ENCODE measurements at places on chromosomes 7 and 10.

DNA sequence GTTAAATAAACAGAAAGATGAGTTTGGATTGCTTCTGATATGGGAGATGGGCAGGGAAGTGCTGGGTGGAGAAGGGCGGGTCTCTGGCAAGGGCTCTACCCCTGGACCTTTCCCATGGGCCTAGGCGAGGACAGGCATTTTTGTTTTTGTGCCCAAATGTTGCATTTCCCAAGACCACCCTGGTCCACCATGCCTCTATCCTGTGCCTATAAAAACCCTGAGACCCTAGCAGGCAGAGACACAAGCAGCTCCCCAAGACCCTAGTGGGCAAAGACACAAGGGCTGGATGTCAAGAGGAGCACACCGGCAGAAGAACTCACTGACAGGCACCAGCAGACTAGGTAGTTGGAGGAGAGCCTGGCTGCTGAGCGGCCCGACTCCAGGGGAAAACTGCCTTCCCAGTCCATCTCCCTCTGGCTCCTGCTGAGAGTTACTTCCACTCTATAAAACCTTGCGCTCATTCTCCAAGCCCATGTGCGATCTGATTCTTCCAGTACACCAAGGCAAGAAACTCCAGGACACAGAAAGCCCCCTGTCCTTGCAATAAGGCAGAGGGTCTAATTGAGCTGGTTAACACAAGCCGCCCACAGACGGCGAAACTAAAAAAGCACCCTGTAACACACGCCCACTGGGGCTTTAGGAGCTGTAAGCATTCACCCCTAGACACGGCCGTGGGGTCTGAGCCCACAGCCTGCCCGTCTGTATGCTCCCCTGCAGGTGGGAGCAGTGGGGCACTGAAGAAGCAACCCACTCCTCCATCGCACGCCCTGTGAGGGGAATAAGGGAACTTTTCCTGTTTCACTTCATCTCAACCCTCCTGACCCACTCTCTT lies 291.4 kb downstream of the PTPRN2 start:
- no peak for DNase-seq

- DNase-seq = no peak
Measured at GRCh38 chr7:566100-566499, 46.5 kb upstream of the PDGFA start.

DNA sequence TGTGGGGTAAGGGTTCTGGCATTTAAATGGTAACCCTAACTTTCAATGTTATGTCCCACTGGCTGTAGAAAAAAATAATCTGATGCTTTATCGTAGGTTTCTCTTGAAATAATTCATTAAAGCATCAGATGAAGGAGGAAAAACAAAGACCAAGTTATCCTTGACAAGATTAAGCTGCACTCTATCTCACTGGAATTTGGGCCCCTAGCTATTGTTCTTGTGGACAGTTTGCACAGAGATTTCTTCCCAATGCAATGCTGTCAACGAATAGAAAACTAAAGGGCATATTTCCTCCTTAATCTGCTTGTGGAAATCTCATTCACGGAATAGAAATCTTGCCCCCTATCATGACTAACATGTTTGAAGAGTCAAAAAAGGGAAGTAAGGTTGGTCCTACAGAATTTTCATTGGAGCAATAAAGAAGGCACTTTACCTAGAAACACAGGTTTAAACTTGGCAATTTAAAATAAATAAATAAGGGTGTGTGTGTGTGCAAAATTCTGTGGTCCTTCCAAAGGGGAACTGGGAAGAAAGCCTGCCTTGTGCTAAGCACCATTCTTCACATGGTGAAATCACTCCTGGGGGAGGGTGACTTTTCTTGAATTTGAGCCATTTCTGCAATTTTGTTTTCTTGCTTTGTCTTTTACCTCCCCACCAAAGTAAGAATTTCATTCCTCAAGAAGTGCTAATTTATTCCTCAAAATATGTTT lies 242.8 kb downstream of the GLI3 start:
- DNase-seq = no peak

- no peak for DNase-seq
Measured at GRCh38 chr10:119270762-119271366, 63.5 kb downstream of the GRK5 start.

DNA sequence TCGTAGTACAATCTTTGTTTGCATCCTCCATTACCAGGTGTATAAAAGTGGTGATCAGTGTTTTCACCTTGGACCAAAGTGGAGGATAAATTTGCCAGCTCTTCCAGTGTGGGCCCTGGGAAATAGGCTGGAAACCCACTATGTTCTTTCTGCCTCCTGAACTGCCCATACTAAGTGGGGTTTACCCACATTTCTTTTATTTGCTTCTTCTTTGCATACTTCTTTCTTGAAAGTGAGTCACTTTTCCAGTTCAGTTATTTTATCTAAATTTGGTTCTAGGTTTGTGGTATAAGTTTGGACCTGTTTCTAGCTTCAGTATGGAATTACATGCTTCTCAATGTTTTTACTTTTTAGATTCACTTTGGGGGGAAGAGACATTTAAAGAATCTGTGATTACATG lies 126.2 kb upstream of the ACBD5 start:
- DNase-seq = no peak

Data from cortex of kidney (tissue), 1 donor.